ENCODE measurements at places on chromosomes 2 and 18.

GRCh38 chr2:148021059-148021861, at the start of gene MBD5:
TSS of gene MBD5 (plus strand) at chr2:148021091.
- DNase-seq = peak; percentile 34

GRCh38 chr2:604385-604784, 72.8 kb downstream of the TMEM18 start:
- no peak for DNase-seq

- DNase-seq = no peak
Measured at GRCh38 chr18:8299054-8299980, 309.9 kb upstream of the RAB12 start.

DNA sequence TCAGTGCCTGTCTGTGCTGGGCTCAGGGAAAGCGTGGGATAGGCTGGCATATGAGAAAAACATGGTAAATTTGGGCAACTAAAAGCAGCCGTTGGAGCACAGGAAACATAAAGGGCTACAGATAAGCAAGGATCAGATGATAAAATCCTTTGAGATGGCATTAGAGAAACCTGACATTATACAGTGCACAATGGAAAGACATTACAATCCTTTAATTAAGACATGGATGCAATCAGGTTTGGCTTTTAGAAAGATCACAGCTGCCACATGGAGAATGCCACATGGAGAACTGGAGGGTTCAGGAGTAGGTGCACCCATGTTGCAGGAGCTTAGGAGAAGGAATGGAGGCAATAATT, 117.3 kb downstream of the CDC42EP3 start:
- DNase-seq = no peak

All from H4 (cell line).